ENCODE measurements at places on chromosomes 2 and 18.

- no peak for DNase-seq
Observed at GRCh38 chr18:48065601-48065995, 135.1 kb upstream of the SMAD2 start.

DNA sequence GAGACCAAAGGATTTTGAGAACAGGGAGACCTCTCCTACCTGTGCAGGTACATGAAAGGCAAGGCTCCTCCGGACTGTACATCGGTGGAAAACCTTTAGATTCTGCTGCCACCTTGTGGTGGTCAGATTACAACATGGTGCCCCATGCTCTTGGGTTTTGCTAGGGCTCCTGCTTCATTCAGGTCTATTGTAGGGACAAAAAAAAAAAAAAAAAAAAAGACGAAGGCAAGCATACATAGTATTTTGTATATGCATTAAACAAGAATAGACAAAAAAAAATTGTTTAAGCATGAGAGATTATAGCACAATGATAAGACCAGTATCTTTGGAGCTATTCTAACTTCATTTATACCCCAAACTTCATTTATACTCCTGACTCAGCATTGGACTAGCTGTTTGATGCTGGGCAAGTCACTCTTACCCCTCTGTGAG, 27.4 kb upstream of the SPR start:
- no peak for DNase-seq

- DNase-seq: no peak
Observed at GRCh38 chr2:231920366-231920765, 5.8 kb downstream of the NPPC start.

GRCh38 chr2:105454801-105455485, 56.1 kb upstream of the FHL2 start:
- peak; percentile 75 for DNase-seq
